ENCODE measurements at places on chromosomes 4 and X.

DNA sequence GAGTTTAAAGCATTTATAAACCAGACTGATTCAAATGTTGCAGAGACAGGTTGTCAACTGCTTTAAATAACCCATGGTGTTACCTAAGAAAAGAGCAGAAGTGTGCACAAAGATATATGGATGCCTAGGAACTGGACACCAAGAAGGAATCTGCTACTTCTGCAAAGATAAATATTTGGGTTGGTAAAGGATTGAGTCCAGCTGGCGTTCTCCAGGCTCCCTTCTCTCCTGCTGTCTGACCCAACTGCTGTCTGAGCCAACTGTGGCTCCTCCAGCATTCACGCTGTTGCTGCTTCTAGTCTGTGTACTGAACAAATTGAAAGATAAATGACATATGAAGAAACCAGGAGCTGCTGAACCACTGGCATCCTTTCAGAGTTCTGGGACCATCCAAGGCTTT is 1167.8 kb upstream of the PRKX start:
- no peak for DNase-seq

DNA sequence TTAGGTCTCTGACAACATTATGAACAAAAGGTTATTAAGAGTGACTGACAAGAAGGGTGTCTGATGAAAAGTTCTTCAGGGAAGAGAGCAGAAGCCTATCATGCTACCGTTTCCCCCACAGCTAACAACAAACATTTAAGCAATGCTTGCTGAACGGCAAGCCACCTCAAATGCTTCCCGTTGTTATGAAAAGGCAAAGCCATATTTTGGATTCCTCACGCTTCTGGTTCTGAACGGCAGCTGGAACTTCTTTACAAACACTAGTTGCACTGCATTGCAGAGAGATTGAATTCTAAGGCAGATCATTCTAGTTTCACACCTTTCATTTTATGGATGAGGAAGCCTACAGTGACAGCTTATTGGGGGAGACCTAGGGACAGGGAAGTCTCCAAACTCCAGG is 48.6 kb upstream of the NAP1L5 start:
- DNase-seq = no peak

GRCh38 chrX:12894074-12895030 is 12.1 kb upstream of the TLR8 start:
- peak; percentile 8 for DNase-seq

DNA sequence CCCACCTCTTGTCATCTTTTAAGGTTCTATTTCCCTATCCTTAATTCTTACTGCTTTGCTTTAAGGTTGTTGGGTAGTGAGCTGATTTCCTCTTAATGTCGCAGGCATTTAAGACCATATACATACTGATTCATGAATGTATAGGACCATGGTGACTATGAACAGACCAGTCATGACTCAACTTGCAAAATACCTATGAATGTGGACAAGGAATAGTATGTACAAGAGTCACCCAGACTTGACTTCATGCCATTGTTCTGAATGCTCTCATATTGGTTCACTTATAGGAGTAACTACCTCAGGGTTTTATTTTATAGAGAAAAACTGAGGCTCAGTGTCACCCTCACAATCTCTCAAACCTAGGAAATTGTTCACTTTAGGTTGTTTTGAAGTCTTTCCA is 44.3 kb downstream of the CCNG2 start:
- no peak for DNase-seq

DNA sequence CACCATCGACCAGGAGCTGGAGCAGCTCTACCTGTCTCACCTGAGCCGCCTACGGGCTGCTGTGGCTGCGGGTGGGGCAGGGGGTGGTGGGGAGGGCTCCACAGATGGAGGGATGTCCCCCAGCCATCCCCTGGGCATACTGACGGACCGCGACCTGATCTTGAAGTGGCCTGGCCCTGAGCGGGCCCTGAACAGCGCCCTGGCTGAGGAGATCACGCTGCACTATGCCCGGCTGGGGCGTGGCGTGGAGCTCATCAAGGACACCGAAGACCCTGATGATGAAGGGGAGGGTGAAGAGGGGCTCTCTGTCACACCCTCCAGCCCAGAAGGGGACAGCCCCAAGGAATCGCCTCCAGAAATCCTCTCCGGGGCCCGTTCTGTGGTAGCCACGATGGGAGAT is 16.5 kb downstream of the PPP1R3F start:
- no peak for DNase-seq

DNA sequence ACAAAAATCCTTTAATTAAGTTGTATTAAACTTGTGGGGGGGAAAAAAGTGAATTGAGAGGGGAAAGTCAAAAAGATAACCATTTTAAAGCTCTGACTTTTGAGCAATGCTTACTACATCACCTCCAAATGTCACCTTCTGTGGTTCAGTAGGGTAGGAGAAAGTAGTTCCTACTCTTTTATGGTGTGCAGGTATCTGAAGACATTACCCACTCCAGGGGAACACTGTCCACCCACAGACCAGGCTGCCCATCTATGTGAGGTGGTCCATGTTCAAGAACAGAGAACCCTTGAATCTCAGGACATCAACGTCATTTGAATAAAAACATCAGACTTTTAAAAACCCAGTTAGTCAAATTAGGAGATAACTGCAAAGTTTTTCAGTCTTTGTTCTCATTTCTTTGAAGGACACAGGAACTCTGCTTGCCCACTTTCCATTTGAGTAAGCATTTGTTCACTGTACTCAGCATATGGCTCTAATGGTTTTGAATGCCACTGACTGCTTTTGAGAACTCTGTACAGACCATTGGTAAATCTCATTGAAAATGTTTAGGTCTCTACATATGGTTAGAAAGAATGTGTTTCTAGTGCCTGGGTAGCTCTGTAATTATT is 18.4 kb downstream of the NMU start:
- DNase-seq = no peak

GRCh38 chr4:4677556-4678522 is 136.0 kb upstream of the STX18 start:
- DNase-seq = no peak

DNA sequence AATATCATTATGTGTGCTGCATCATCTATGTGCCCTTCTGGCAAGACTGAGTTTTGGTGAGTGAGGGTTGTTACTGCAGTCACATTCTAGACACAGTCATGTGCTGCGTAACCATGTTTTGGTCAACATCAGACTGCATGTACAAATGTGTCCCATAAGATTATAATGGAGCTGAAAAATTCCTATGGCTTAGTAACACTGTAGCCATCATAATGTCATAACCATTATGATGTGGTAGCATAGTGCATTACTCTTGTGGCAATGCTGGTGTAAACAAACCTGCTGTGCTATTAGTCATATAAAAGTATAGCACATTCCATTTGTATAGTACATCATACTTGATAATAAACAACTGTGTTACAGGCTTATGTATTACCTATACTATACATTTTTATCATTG is 198.1 kb upstream of the NUDT6 start:
- no peak for DNase-seq

- no peak for DNase-seq
Measured at GRCh38 chr4:99966692-99967091, 16.6 kb upstream of the H2AZ1 start.
